Fibroblast of skin of scalp (primary cell): ENCODE measurements at places on chromosomes 16 and 17.

DNA sequence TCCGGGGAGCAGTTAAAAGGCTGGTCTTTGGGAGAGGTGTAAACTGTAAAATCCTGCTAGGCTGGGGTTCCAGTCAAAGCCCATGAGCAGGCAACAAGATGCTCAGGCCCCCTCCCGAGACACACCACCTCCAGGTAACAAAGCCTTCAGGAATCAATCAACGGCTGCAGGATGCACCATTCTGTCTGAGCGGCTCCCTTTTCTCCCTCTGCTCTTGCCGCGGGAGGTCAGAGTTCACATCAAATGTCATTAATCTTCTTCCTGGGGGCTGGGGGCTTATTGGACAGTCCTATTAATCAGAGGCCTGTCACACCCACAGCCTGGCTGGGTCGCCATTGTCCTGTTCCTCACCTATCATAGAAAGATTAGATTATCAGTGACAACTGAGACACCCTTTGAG is 11.9 kb upstream of the CCDC182 start:
- DNase-seq, result no peak

- peak; percentile 65 for DNase-seq
Observed at GRCh38 chr16:27432558-27432957, 30.6 kb downstream of the IL21R start.

DNA sequence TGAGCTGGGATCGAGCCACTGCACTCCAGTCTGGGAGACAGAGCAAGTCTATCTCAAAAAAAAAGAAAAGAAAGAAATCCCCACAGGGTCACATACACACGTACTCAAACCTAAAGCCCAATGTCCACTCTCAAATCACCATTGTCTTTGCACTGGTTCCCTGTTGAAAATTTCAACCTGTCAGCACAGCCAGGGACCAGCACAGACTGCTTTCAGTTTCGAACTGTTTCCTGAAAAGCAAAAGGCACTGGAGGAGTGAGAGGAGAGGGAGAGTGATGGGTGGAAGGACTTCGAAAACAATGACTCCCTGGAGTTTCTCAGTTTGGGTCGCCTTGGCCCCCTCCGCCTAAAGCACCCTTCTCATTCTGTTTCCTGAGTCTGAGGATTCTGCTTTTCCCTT is 9.0 kb upstream of the CD300C start:
- DNase-seq, result no peak

DNA sequence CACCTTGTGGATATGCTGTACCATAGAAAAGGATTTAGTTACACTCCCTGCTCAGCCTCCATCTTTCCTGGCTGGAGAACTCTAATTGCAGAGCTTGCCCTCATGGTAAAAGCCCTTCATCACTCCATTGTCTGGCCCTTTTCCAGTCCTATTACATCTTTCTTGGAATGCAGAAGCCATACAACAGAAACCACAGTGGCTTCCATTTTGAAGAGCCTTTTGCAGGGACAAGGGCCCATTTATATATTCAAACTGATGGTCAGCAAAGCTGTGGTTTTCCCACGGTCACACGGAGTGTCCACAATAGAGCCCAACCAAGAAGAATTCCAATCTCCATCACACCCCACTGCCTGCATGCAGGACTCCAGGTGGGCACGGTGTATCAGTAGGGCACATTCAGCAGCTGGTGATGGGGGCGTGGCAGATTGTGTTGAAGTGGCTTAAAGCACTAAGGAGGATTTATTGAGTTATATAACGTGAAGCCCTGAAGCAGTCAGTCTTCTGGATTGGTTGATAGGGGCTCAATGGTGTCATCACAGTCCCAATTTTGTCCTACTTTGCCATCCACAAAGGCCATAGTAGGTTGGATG is 20.3 kb downstream of the COPRS start:
- DNase-seq, result peak; percentile 79

- DNase-seq, result peak; percentile 3
Observed at GRCh38 chr17:16199093-16199492, 16.2 kb downstream of the NCOR1 start.

DNA sequence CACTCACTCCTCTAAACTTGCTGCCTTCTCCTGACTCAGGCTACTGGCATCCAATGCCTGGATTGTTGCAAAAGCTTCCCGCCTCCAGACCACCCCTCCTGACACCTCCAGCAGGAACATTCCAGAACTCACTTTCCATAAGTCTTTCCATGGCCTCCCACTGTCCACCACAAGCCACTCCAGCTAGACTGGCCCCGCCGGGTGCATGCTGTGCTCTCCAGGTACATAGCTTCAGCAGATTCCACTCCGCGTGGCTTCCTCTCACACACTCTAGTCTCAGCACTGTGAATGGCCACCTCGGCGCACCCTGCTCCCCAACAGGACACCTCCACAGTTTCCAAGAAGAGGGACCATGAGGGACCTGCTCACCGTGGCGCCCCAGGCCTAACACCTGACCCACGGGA is 25.9 kb upstream of the FAAP100 start:
- DNase-seq, result peak; percentile 42

DNA sequence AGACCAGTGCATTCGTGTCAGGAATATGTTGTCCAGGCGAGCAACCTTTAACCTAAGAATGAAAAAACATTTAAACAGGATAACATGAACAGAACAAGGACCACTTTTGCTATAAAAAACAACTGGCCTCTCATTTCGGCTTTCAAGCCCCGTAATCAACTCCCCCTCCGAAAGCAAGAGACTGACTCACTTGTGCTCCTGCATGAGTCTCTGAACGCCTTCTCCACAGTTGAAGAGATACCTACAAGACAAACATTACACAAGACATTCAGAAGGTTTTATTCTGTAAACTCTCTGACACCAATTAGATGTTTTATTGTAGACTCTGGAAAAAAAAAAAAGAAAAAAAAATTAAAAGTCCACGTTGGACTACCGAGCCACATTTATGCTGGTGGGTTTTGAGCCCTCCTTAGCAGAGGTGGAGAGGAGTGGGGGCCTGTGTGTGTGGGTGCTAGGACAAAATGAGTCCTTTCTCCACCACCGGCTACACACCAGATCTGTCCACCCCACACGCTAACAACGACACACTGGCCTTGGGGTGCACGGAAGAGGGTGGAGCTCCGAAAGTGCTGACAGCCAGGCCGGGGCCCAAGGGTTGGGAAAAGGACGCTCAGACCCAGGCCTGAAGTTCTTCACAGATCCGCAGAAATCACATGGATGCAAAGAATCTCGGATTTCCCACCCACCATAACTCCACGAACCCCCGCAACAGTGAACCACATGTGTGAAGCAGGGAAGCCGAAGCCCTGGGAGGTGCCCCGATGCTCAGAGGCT is 759 bp downstream of the ELAC2 start:
- no peak for DNase-seq

DNA sequence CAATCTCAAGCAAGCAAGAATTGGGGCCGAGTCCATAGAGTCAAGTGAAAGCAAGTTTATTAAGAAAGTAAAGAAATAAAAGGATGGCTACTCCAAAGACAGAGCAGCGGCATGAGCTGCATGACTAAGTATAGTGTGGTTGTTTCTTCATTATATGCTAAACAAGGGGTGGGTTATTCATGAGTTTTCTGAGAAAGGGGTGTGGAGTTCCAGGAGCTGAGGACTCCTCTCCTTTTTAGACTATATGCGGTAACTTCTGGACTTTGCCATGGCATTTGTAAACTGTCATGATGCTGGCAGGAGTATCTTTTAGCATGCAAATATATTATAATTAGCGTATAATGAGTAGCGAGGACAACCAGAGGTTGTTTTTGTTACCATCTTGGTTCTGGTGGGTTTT is 819.9 kb downstream of the KCNJ2 start:
- no peak for DNase-seq

GRCh38 chr17:61570118-61570517 is 20.9 kb downstream of the NACA2 start:
- DNase-seq, result no peak

GRCh38 chr16:77739559-77739892 is 17.2 kb downstream of the NUDT7 start:
- no peak for DNase-seq

DNA sequence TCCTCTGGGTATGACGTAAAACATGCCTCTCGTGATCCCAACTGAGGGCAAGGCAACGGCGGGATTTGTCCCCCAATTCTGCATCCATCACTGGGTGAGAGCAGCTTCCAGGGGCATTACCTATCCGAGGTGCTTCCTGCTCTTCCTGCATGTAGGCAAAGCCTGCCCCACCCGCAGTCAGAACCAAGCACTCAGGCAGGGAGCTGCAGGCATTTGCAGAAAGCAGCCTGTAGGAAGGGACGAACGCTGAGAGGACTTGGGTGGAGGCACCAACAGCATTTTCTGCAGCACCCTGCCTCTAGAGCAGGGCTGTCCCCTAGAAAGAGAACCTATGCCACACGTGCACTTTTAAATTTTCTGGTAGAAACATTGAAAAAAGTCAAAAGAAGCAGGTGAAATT is 5.5 kb downstream of the BCO1 start:
- no peak for DNase-seq

DNA sequence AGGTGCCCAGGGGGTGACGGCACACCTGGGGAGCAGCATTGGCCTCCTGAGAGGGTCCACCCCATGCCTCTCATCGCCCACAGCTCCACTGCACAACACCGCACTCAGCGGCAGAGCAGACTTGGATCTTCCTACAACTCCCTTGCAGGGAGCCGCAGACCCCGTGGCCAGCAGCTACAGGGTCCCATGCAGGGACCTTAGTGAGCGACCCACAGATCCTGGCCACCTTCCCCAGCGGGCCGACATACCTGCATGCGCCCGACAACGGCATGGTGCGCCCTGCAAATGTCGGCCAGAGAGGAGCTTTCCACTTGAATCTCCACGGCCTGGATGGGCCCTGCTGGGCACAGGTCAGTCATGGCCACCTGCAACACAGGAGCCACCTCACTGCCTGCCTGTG is 8.4 kb downstream of the FAAP100 start:
- DNase-seq, result no peak

DNA sequence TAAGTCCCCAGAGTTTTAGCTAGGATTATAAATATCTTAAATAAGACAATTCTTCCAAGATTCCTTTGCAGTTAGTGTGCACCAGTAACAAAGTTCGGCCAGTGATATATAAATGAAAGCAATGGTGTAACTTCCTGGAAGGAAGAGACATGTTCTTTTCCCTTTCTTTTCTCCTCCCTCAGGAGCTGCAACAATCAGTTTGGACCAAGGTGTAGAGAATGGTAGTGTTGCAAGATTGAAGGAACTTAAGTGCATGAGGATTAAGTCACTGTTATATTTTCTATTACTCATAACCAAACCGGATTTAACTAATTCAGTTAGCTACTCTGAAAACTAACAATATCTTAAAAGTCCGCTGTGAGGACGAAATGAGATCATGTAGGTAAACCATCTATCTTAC is 68.9 kb upstream of the KCNJ16 start:
- no peak for DNase-seq
